Activated CD8-positive, alpha-beta memory T cell treated with anti-CD3 and anti-CD28 coated beads, Interleukin-2, amount 10 ng/mL, durations not matched to agents 7 days and 5 days (primary cell): ENCODE measurements at places on chromosomes 4 and X.
A peak's percentile ranks its signal among the peaks of the same experiment; 100 is the strongest.

DNA sequence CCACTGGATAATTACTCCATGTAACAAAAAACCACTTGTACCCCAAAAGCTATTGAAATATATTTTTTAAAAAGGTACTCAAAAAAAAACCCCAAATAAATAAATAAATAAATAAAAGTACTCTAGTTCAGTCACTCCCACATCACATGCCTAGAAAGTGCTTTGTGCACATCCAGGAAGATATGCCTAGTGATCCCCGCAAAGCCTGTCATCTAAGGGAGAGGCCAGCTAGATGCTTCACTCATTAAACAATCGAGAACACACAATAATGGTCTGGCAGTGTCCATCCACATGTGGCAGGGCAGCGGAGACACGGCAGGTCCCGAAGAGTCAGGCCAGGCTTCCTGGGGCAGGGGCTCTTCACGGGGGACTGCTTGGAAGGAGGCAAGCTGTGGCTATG is 47.6 kb downstream of the RAB33B start:
- no peaks in the 10 kb centered on the region for H3K27me3 ChIP-seq
- H3K4me1 ChIP-seq = peaks cover 14% of the 10 kb centered on the region
- H3K27ac ChIP-seq = no peak overlapping the region

DNA sequence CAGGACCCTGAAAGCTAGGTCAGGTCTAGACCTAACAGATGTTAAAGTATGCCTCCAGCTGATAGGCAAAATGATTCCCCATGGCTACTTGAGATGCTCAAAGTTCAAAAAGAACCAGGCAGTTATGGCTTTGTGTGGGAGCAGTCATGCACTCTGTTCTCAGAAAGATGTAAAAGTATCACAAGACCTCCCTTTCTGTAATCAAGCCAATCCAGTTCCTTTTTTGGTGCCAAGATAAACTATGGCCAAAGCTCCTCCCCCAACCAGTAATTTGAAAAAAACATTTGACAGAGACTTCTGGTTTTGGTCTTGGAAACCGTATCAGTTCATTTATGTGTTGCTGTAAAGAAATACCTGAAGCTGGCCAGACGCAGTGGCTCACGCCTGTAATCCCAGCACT is 340.9 kb downstream of the CHIC1 start:
- no peaks in the 10 kb centered on the region for H3K36me3 ChIP-seq
- H3K4me3 ChIP-seq = no peak overlapping the region
- H3K4me1 ChIP-seq = no peaks in the 10 kb centered on the region
- H3K27ac ChIP-seq = no peak overlapping the region

DNA sequence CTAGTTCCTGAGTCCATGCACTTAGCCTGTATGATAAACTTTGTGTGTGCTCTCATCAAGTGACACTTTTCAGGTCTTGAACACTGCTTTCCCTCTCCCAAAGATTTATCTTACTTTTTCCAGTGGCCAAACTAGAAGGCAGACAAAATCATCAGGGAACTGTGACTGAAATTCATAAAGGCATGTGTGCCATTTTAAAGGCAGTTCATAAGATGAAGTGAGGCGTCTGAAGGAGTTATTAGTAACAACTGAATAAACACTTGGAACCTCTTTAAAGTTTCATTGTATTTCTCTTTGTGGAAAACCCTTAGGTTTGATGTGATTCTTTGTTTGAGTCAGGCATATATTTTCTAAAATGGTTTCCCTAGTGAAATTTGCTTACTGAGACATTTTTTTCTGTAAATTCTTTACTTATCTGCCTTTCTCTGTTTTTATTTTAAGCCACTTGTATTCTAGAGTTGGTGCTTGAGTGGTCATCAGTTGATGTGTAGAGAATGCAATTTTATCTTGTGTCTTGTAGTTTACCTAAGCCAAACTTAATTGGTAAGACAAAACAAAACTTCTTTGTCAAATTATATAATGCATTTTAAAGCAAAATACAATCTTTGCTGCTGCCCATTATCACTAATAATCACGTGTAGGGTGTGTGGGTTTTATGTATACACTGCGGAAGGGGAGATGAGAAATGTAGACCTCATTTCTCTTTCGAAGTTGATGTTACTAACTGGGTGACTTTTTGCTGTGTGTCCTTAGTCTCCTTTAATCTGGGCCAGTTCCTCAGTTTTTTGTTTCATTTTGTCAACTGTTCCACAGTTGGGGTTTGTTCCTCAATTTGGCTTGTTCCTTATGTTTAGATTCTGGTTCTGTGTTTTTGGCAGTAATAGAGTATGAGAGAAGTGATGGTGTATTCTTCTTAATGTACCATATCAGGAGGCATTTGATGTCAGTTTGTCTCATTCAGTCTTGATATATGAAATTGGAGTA is 56.8 kb downstream of the RBPJ start:
- peaks cover 20% of the 10 kb centered on the region for H3K36me3 ChIP-seq

GRCh38 chrX:133594156-133594555 is 178.9 kb upstream of the GPC4 start:
- no peak for DNase-seq
- H3K4me3 ChIP-seq = no peak overlapping the region
- no peaks in the 10 kb centered on the region for H3K27me3 ChIP-seq
- H3K27ac ChIP-seq = no peak overlapping the region

DNA sequence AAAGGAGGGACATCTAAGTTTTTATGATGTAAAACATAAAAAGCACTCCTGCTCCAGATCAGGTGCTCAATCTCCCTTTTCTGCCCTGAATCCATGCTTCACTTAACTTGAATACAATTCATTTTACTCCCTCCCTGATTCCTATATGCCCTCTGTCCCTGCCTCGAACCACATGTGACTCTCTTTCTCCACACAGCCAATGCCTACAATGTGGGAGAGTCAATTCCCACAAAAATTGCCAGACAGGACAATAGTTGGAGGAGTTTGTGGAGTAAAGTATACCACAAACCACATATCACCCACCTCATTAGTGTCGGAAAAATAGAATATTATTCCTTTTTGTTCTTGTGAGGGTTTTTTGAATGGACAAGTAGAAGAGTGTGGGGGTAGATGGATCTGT is 9.7 kb downstream of the AMMECR1 start:
- peaks cover 30% of the 10 kb centered on the region for H3K4me1 ChIP-seq
- H3K36me3 ChIP-seq = peaks cover 4% of the 10 kb centered on the region
- H3K27ac ChIP-seq = no peak overlapping the region
- H3K4me3 ChIP-seq = no peak overlapping the region

DNA sequence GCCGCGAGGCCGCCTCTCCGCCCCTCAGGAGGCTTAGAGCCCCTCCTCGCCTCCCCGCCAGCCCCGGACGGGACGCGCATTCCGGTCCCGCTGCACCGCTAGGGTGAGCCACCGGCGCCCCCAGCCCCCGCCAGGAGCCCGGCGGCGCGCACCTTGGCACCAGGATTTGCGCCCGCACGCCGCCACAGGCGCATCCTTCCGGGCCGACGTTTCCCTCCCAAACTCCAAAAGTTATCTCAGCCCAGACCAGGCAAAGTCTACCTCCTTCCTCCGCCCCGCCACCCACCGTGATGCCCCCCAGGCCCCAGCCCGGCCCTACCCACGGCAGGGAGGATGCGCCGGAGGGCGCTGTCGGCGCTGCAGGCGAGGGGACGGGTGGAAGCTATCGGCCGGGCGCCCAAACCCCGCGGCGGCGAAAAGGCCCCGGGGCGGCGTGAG is 538 bp downstream of the SCML2 start:
- H3K4me1 ChIP-seq = peaks cover 6% of the 10 kb centered on the region
- H3K27me3 ChIP-seq = peaks cover 35% of the 10 kb centered on the region
- no peaks in the 10 kb centered on the region for H3K36me3 ChIP-seq
- peak overlapping the region; percentile 67 for H3K4me3 ChIP-seq

DNA sequence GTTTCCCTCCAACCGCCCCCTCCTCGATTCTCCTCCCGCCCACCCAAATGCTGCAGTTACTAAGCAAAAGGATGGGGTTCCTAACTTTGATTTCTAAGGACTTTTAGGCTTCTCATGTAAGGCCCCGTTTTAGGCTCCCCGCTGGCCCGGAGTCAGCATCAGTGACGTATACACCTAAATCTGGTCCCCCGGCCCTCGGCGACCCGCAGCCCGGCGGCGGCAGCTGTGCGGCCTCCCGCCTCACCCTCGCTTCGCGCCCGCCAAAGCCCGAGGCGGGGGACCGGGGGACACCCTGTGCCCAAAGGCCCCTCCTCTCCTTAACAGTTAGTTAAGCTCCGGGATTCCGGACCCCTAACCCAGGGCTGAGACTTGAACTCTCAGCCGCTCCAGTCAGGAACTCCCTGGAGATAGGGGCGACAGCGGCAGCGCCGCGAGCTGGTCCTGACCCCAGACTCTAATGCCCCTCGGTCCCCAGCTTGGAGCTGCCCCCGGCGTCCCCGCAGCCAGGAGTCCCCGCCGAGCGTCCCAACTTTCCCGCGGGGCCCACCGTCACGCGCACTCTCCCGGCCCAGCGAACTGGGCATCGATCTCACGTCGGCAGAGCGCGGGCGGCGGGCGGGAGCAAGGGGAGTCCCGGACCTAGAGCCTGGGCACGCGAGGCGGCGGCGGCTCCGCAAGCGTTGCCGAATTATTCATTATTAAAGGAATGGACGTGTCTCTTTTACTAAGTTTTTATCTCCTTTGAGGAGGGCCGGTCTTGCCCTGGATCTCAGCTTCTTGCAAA is 1.5 kb upstream of the NR3C2 start:
- peak overlapping the region; percentile 93 for H3K4me3 ChIP-seq
- peak; percentile 56 for DNase-seq
- H3K4me1 ChIP-seq = peaks cover 27% of the 10 kb centered on the region
- peak overlapping the region; percentile 89 for H3K27ac ChIP-seq

- H3K27ac ChIP-seq = no peak overlapping the region
- no peaks in the 10 kb centered on the region for H3K36me3 ChIP-seq
- no peak overlapping the region for H3K4me3 ChIP-seq
Observed at GRCh38 chr4:47672696-47673095, 165.2 kb downstream of the CORIN start.
